Bronchial epithelial cell (primary cell): ENCODE measurements at places on chromosomes 16 and 17. TPM values are rescaled to one million over a fixed set of nuclear protein-coding genes. Genes with fewer than 3 reads are reported as not detected.

DNA sequence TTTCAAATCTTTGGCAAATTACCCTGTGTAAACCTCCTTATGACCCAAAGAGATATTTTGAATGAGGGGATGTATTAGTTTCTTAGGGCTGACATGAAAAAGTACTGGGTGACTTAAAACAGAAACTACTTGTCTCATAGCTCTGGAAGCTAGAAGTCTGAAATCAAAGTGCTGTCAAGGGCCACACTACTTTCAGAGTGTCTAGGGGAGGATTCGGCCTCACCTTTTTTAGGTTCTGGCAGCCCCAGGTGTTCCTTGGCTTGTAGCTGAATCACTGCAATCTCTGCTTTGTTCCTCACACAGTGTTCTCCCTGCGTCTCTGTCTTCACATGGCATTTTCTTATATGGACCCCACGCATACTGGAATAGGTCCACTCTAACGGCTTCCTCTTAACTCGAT, 322.2 kb downstream of the CDH13 start:
- no peak for DNase-seq

- DNase-seq: no peak
Observed at GRCh38 chr17:44832805-44833204, 2.7 kb upstream of the GJC1 start.

DNA sequence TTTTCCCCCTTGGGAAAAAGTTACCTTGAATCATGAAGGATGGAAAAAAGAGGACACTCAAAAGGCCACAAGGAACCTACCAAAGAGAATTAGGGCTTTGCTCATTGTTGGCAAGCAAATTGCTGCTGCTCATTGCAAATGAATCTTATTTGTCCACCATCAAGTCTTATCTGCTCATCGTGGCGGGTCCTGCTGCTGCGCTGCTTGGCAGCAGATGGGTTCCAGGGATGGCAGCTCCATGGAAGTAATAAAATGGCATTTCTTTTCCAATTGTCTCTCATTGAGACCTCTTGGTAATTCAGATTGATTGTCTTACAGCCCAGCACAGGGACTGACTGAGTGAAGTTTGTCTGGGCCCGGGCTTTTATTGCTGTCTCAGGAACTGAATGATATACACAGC, 118.7 kb downstream of the MRM1 start:
- no peak for DNase-seq

DNA sequence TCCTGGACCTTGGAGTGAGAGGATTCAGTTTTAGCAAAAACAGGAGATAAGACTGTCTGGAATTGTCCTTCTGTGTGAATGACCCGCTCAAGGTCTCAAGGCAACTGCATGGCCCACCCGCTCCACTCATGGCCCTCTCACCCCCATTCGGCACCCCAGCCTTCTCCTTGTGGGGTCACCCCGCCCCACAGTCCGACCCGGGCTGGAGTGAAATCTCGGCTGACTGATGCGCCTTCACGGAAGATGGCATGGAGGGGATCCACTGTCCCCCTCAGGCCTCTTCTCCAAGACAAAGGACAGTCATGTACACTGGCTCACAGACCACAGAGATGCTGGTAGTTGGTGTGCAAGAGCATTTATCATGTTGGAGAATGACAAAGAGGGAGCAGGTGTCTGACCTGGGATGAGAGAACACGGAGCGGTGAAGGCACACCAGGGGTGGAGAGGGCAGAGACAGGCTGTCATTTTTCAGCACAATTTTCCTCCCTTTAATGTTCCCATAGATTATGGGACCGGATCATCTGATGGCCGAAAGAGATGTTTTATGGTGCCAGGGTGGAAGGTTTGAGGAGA, 391.9 kb upstream of the TNRC6C start:
- DNase-seq: no peak

DNA sequence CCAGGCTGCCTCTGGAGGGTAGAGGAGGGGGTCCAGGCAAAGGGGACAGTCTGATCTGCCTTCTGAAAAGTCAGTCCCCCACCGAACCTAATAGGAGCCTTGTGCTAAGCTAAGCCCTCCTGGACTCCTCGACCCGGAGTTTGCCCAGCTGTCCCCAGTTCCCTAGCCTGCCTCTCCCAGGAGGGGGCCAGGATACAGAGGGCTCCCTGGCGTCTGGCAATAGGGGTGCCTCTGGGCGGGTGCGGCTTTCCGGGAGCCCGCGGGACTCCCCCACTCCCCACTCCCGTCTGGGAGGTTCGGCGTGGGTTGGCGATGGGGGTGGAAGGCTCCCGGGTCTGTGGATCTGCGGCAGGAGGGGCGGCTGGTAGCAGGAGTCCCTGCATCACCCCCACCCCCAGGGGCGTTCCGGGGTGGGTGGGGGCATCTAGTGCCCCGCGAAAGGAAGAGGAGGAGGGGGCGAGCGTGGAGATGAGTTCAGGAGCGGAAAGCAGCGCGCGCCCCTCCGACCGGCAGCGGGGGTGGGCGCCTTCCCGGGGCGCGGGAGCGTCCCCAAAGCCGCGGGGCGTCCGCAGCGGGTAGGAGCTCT, 1.2 kb downstream of the GSG1L start:
- DNase-seq: no peak

TMEM238L gene
- not detected in 2 replicates for total RNA-seq

DNA sequence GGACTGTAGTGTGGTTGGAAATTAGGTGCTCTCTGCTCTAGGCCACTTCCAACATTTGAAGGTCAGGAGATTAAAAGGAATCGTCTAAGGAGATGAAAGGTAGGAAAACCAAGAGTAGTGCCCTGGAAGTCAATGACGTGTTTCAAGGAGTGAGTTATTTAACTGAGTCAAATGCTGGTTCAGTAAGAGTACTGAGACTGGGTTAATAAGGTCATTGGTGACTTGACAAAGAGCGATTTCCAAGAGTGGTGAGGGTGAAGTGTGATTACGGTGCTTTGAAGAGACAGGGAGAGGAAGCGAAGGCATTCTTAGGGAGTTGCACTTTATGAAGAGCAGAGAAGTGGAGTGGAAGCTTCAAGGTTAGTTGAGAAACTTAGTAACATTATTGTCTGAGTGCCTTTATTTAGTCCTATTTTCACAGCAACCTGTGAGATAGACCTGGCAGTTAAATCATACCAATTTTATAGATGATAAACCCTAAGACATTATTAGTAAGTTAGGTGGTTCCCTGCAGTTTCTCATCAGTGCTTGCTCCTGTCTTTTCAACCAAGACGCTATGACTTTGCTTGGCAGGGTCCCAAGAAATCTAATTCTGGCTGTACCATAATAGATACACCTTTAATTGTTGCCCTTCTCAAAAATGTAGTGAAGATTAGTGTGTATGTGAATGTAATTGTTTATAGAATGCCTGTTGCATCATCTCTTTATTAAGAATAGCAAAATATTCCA, 5.9 kb downstream of the ZNF207 start:
- peak; percentile 55 for DNase-seq

DNA sequence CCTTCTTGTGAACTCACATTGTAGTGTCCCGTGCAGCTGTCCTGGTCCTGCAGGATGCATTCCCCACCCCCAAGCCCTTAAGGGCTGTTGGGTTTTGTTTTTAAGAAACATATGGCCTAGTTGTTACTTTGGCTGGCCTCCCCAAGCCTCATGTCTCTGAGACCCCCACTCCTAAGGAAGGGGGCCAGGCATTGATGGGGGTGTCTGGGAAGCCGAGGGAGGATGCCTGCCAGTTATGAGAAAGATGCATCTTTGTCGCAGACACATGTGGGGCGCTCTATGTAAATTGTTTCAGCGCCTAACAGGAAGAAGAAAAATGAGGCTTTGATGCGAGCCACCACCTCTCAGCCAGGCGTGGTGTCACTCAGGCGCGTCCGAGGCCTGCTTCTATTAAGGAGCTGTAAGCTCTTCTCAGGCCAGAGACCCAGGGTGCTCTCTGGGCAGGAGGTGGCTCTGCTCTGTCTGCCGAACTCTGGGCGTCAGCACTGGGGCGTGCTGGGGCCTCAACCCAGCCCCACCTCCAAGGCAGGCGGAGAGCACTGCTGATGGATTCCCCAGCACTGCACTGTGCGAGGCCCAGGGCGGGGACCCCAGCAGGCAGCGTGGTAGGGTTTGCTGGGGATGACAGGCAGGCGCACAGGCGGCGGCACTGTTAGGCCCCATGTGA, 70.6 kb downstream of the SREBF1 start:
- no peak for DNase-seq

DNA sequence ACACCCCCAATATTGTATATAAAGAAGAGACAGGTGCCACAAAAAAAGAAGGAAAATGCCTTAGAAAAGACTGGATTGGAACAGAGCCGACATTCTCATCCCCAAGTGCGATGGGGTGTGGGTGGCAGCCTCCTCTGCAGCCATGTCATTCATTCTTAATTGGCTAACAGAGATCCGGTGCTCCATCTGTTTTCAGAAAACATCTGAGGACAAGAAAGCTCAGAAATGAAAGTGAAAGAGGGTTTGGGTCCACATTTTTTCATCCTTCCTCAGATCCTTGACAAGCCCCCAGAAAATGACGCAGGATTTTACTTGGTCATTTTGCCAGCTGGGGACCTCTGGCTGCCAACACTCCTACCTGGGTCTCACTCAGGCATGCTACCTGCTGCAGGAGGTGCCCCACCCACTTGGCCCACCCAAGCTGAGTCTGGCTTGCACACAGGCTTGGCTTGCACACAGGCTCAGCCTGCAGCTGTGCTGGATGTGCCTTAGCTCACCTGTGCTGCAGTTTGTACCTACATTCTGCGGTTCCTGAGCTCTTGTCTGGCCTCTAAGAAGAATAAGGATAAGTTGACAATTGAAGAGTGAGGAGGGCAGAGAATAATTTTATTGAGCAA, 21.9 kb downstream of the KIF2B start:
- DNase-seq: no peak

ZG16B gene
- 0.53 and 0.90 TPM in 2 replicates for total RNA-seq

DNA sequence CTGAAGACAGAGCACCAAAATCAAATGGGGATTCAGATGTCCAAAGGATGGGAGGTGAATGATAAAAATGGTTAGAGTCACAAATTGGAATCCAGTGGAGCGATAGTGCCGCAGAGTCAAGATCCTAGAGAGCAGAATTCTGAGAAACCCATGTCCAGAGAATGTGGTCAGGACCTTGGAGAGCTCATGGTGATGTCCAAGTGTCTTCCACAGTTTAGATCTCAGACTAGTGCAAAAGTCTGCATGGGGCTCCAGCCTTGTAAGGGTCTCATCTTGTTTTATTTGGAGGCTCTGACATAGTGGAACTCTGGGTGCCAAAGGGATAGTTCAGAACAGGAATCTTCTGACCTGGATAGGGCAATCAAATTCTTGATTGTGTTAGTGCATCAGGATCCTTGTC, 245.9 kb upstream of the HSBP1 start:
- no peak for DNase-seq

CPNE2 gene
- 5.0 and 5.6 TPM in 2 replicates for total RNA-seq

SLX4 gene
- total RNA-seq: 1.3 and 2.4 TPM in 2 replicates
